Muscle of arm (tissue), 14 donors: ENCODE measurements at places on chromosomes 11 and 22.

DNA sequence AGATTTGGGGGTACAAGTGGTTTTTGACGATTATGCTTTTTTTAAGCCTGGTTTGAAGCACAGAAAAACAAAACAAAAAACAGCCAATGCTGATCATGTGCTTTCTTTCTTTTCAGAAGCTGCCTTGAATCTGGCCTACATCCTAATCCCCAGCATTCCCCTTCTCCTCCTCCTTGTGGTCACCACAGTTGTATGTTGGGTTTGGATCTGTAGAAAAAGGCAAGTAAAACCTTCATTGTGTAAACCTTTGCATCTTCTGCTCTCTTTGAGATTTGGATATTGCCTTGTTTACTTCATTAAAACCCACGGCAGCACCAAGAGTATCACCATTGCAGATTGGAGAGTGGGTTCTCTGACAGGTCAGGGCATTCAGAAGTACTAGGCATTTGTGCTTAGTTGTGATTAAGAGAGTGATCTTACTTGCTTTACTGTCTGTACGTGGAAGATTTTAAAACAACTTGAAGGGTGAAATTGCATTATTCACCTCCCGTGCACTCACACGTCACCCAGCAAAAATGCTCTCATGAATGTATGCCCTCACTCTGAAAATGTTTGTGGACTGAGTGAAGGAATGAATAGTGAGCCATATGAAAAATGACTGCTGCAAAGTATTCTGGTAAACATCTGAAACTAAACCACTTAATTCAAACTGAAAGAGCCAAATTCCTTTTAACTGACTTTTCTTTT, 17.0 kb downstream of the LAYN start:
- DNase-seq: no peak

DNA sequence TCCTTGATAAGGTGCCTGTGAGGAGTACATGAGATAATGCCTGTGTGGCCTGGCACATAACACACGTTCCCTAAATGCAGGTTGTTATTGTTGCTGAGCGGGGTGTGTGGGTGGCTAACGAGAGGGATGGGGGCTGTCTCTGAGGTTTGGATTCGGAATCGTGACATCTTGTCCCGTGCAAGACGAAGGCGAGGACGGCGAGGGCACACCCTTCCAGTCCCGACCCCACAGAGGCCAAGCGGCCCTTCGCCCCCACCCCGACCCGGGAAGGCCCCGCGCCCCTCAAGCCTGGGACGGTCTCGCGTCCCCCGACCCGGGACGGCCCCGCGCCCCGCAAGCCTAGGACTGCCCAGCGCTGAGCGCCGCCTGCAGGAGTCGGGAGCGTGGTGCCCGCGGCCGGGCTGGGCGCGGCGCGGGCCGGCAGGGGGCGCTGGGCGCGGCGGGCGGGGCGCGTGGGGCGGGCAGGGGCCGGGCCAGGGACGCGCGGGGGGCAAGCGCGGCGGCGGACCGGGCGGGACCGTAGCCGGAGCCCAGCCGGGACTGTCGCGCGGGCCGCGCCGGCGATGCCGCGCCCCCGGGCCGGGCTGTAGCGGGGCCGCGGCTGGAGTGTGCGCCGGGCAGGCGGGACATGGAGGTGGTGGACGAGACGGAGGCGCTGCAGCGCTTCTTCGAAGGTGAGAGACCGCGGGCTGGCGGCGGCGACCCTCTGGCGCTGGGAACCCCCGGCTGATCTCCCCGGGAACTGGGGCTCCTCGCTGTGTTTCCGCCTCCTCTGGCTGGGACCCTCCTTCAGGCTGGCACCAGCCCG, at the start of gene MYRF:
TSS of gene MYRF (plus strand) at position 520 of the 808 bp plus-strand sequence. CDS start at position 629, 109 bp downstream.
- DNase-seq: no peak

DNA sequence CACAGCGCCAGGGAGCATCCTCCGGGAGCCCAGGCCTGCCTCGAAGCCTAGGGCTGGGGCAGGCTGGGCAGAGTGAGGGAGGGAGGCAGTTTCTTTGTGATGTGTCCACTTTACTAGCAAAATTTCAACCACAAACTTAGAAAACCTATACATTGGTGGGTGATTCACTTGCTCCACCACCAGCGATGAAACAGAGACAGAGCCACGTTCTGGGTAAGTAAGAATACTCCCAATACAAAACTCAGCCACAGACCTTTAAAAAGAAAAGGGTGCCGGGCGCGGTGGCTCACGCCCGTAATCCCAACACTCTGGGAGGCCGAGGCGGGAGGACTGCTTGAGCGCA, 22.3 kb downstream of the CDKN1C start:
- no peak for DNase-seq

DNA sequence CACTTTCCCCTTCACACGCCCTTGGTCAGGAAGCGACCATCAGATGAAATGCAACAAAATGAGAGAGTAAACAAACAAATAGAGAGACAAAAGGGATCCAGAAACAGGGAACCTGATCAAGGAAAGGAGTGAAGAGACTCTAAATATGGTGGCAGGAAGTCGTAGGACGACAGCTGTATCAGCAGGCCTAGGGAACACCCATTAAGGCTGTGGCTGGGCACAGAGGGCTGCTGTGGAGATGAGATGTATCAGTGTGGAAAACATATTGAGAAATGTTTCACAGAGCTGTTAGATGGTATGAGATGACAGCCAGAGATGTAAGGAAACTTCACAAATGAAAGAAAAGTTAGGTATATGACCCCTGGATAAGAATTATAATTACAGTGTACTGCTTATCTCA, 155.8 kb upstream of the MTMR2 start:
- DNase-seq: no peak

GRCh38 chr22:50622723-50623327, 5.1 kb downstream of the ARSA start:
- DNase-seq: no peak

DNA sequence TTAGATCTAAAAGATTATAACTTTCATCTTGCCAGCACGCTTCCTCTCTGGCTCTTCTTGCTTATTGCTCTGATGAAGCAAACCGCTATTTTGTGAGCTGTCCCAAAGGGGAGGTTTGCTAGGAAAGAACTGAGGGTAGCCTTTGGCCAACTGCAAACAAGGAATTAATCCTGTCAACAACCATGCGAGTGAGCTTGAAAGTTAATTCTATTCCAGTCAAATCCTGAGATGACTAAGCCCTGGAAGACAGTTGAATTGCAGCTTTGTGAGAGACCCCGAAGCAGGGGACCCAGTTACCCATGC, 10.3 kb upstream of the RNF141 start:
- no peak for DNase-seq

- DNase-seq: no peak
Measured at GRCh38 chr11:130055617-130056016, 14.1 kb upstream of the APLP2 start.

DNA sequence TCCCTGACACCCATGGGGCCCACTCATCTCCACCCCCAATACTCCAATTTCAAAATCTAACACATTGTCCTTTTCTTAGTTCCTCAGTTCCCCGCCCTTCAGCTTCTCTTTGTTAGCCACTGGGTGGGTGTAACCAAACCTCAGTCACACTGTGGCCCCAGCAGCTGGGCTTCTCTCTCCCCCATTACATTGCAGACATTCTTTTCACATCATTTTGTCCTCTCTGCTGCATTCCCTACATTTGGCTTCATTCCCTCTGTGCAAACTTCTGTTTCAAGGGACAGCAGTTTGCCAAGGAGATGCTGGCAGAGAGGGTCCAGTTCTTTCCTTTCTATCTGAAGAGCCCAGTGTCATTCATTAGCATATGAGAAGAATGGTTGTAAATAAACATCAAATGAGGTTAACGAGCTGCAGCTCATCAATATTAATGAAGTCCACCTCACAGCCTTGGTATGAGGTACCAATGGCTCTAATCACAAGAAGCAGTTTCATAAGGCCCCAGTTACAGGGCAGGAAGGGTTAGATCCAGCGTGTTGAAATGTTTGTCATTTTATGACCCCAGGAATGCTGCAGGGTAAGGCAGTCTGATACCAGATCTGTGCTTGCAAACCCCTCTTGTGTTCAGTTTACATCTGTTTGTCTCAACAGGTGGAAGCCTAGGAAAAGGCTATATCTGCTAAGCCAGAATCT, 72.3 kb downstream of the ARFGAP2 start:
- no peak for DNase-seq

- DNase-seq: no peak
Measured at GRCh38 chr11:87097582-87097981, 59.8 kb downstream of the TMEM135 start.
